ENCODE measurements at places on chromosomes 6 and 20.

DNA sequence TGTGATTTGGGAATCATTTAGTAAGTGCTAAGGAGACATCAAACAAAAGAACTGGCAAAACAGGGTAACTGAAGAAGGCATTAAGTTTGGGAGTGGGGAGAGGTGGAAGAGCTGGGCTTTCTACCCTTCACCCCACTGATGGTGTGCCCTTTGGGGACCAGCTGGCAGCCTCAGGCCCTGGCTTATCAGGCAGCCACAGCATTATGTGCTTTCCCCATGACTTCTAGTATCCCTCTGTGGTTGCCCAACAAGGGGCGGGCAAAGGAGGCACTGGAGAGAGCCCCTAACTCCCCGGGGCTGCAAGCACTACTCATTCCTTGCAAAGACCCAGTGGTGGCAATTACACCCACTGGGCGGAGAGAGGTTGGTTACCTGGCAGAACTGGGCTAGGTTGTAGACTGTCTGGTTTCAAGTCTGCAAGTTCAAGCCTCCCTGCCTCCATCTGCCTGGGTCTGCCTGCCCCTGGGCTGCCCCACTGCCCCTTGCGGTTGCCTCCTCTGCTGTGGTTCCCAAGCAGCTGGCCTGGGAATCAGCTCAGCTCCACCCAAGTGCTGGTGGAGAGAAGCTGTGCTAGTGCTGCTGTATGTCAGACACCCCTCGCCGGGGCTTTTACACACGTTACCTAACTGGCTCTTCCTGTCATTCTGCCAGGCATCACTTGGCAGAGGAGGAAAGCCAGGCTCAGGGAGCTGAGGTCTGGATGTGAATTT is 29.9 kb downstream of the KCNK5 start:
- no peak for DNase-seq

DNA sequence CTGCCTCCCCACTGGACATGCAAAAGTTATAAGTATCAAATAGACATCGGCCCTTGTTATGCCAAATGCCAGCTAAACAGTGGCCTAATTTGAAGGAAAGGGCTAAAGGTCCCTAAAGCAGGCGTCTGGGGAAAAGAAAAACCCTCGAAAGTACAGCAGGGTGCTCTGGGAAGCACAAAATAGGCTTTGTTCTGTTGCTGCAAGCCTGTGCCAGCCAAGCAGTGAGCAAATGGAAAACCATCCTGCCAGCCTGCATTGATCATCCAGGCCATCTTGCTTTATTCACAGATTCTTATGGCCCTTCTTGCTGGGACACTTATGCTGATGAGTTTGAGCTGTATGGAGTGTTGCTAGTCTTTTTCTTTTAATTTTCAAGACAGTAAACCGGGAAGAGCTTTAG is 62.2 kb upstream of the PLEKHG1 start:
- no peak for DNase-seq

GRCh38 chr6:132017942-132018341 is 66.8 kb upstream of the CCN2 start:
- DNase-seq: no peak

- DNase-seq: no peak
Observed at GRCh38 chr6:162140251-162140852, 587.2 kb downstream of the PRKN start.

- no peak for DNase-seq
Observed at GRCh38 chr20:47035026-47035590, 140.5 kb downstream of the EYA2 start.

DNA sequence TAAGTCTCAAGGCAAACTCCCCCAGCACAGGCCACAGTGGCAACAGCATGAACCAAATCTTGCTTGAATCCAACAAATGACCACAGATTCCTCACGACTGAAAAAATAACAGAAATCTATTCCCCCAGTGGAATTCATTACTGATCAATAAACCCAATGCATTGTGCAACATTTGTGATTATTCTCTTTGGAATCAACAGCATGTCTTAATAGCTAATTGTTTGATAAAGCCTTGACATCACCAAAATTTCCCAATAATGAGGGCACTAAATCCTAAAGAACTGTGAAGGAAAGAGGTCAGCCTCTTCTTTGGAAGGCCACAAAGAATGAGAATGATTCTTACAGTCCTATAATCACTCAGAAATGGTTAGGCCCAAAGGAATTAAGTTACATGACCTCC is 5.8 kb downstream of the SCML4 start:
- DNase-seq: no peak

DNA sequence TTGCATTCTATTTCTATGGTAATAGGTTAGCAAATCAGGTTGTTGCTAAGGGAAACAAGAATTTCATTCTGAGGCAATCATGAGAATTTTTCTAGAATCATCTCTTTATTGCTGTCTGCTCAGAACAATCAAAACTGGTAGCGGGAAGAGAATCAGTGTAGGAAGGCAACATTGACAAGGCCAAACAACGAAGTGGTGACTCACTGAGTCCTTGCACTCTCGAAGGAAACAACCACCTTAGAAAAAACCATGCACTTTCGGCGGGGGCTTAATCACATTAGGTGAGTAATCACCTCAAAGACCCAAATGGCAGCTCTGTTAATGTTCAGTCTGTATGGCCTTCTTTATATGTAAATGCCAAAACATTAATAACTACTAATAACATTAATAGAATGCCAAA is 78.8 kb upstream of the MAP7 start:
- no peak for DNase-seq

GRCh38 chr6:25324066-25324762 is 45.0 kb downstream of the CARMIL1 start:
- DNase-seq: no peak

DNA sequence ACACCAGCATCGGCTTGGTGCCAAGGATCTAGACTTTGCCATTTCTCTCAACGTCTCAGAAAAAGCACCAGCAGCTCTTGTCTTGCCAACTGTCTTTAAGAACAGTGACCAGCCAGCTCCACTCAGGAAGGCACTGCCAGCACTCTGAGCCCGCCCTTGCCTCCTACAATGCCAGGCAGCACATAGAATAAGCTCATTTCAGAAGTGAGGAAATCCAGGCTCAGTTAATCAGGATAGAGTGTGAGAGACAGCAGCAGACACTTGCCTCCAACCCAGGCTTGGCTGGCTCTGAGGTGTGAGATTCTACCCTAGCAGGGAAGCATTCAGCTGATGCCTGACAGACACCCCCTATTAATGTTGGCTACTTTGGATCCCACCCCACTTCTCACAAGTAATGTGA is 4.3 kb upstream of the SYNDIG1 start:
- DNase-seq: no peak

DNA sequence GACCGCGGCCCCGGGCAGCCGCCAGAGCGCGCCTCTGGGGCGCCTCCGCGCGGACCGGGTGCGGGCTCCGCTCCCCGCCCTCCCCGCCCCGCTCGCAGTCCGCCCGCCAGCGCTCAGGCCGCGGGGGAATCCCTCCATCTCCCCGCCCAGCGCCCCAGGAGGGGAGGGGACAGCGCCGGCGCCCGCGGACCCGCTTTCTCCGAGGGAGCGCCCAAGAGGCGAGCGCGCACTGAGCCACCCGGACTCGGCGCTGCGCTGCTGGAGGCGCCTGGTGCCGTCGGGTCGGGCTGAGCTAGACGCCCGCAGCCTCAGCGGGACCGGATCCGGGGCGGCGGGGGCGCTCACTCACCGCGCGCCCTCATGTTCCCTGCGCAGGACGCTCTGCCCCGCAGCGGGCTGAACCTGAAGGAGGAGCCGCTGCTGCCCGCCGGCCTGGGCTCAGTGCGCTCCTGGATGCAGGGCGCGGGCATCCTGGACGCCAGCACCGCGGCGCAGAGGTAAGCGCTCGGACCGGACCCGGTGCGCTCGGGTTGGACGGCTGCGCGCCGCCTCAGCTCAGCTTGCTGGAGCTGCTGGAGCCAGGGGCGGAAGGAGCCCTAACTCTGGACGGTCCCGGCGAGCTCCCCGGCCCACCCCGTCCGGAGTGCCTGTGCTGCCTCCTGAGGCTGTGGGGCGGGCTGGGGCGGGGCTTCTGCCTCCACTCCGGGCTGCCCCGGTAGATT is 867 bp downstream of the EBF4 start:
- DNase-seq: no peak

DNA sequence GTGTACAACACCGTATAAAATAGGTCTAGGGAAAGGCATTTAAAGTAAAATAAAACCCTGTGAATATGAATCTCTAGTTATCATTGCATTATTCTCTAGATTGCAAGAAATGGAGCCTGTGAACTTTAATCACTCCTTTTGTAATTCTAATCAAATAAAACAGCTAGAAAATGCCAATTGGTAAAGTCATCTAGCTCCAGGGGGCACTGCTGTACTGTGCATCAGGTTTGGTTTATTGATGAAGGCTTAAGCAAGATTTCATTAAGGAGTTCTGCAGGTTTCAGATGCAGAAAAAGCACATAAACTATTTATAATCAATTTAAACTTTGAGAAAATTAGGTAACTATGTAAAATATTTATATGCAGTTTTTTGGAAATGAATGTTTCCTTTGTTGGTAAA is 645.0 kb downstream of the PHF3 start:
- no peak for DNase-seq

DNA sequence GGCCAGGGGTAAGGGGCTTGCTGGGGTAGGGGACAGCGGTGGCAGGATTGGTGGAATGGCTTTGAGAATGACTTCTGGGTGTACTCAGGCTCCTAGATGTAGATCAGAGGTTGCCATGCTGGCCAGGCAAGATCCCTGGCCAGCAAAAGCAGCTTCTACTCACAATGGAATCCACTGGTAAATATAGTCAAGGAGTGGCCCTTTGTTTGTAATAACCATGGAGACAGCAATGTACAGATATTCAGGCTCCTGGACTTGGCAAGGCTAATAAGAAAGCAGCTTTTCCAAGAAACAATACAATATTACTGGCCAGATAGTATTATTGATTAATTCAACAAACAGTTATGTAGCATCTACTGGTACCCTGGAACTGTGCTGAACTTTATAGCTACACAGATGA is 37.9 kb downstream of the CDH26 start:
- DNase-seq: no peak

- no peak for DNase-seq
Observed at GRCh38 chr6:17281497-17282481, 628 bp downstream of the RBM24 start.

GRCh38 chr6:84095156-84095555 is 61.6 kb downstream of the MRAP2 start:
- no peak for DNase-seq

- DNase-seq: no peak
Observed at GRCh38 chr6:161257793-161258457, 15.9 kb downstream of the AGPAT4 start.

DNA sequence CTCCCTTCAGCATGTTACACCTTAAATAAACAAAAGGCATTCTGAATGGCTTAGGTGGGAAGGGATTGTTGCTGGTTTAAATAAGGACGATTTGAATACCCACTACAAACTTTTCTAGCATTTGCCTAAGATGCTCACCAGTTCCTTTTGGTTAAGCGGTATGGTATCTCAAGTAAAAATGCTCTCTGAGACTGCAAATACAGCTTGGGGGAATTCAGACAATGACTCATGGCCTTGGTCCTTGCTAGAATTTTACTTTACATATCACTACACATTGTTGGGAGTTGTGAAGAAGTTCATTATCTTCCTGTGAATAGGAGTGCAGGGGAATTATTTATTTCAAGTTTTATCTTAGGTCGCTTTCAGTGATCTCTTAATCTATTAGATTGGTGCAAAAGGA is 670.7 kb downstream of the UTRN start:
- no peak for DNase-seq

DNA sequence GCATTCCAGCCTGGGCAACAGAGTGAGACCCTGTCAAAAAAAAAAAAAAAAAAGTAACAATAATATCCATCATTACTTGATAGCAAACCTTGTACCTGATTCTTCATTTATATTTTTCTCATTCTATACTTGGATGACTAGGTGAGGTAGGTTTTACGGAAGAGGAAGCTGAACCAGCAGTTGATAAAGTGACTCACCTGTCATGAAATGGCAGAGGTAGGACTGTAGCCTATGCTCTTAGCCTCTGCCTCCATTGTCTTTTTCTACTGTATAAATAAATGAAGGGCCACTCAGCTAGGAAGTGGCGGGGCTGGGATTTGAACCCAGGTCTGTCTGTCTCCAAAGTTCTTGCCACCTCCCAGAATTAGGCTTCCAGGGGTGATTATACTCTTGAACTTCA is 20.7 kb upstream of the EPB41L1 start:
- no peak for DNase-seq

- DNase-seq: no peak
Observed at GRCh38 chr20:16317445-16318362, 255.5 kb downstream of the KIF16B start.

GRCh38 chr6:45617441-45617840 is 239.7 kb upstream of the SUPT3H start:
- DNase-seq: no peak

DNA sequence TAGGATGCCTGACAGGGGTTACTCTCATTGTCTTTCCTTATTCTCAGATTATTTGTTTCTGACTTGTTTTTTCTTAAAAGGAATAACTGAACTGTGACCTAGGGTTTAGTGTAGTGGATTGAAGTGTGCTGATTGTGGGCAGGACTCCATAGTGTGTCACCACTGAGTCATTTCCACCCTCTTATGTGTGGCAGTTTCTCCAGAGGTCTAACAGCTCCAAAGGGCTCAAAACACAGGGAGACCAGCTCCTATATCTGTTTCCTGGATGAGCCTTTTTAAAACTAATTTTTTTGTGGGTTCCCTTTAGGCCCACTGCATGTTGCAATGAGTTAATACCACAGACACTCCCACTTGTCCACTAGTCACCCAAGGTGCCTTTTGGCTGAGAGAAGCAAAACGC is 951.1 kb upstream of the ADGRB3 start:
- no peak for DNase-seq

DNA sequence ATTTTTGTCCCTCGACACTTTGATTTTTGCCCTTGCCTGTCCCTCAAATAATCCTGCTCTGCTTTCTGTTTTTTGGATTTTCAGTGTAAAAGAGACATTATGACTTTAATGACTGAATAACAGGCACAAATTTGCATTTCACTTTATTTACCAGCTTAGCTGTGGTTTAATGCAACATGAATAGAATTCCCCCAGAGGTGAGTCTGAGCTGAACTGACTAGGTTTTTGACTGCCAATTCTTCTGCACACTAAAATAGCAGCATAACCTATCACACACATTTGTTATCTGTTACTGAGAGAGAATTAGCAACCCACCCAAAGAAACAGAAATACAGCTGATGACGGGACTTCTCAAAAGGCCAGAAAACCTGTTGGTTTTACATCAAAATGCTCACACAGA is 3.9 kb upstream of the RBM24 start:
- DNase-seq: no peak

- no peak for DNase-seq
Observed at GRCh38 chr20:32338665-32339064, 19.5 kb upstream of the ASXL1 start.

All from SHP77 treated with DMSO at 0.1 percent for 48 hours (cell line).